Omental fat pad (tissue), 4 donors: ENCODE measurements at places on chromosomes 3 and 15. TPM values are rescaled to one million over a fixed set of nuclear protein-coding genes. Genes with fewer than 3 reads are reported as not detected.

- no peak for DNase-seq
Measured at GRCh38 chr3:53269888-53270880, 14.4 kb upstream of the TKT start.

DNA sequence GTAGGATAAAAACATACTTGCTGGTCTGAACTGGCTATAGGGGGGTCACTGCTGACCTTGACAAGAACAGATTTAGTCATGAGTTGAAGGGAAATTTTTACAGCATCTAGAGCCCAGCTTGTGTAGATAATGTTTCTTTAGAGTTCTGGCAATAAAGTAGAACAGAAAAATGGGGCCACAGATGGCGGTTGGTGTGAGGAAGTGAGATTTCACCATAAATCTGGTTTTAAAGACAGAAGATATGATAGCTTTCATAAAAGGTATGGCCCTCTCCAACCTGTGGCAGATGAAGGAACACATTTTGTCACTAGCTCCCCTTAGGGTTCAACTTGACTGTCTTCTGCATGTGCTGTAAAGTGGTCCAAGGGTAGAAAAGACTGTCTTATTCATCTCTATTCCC lies 24.3 kb upstream of the IMPDH2 start:
- no peak for DNase-seq

GRCh38 chr3:81581966-81582599 lies 179.4 kb downstream of the GBE1 start:
- no peak for DNase-seq

- no peak for DNase-seq
Measured at GRCh38 chr3:42265059-42265991, 660 bp downstream of the CCK start.

GRCh38 chr3:120526011-120526870 lies 69.9 kb upstream of the NDUFB4 start:
- DNase-seq: no peak

DNA sequence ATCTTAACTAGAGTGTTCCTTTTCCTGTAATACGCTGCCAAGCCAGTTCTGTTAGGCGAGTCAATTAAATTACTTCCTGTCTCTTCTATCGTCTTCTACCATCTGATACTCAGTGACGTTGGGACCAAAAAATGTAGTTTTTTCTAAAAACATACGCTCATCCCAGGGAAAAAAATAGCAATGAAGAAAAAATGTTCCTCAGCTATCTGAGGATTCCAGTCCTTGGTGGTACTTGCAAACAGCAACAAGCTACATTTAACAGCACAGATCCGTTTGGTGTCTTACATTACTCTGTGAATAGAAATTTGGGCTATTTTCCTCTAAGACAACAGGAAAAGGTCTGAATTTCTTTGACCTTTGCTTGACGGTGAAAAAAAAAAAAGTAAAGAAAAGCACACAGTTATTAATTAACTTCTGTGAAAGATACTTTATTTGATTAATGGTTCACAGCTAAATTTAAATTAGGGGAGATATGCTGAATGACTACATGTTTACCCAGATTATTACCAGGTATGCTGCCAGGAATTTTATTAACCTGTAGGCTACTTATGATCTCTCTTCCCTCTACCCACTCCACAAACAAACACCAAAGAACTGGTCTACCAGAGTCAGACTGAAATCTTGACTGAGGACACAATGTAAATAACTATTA lies 254.4 kb upstream of the ZPLD1 start:
- DNase-seq: no peak

GRCh38 chr3:41893977-41894376 lies 67.9 kb downstream of the ULK4 start:
- no peak for DNase-seq

- DNase-seq: no peak
Measured at GRCh38 chr3:180311242-180311641, 274.5 kb upstream of the PEX5L start.

GRCh38 chr3:44906997-44907396 lies 32.6 kb downstream of the TGM4 start:
- DNase-seq: no peak

ZNF660 gene
- total RNA-seq: 3.5 TPM

RHOV gene
- not detected for total RNA-seq

WDR5B gene
- total RNA-seq: 3.0 TPM

RASA2 gene
- 18.4 TPM for total RNA-seq

AMOTL2 gene
- 99.0 TPM for total RNA-seq

ACVR2B gene
- total RNA-seq: 2.7 TPM
